Stimulated activated CD4-positive, alpha-beta T cell treated with anti-CD3 and anti-CD28 coated beads, TNF-alpha, amount 100 ng/mL, for 1 hour (primary cell): ENCODE measurements at places on chromosomes 7 and 10.

GRCh38 chr7:123624527-123625183 is 23.0 kb downstream of the ASB15 start:
- peak; percentile 47 for DNase-seq

- no peak for DNase-seq
Measured at GRCh38 chr10:95438781-95439180, 122.4 kb downstream of the SORBS1 start.

GRCh38 chr7:3683546-3684539 is 382.8 kb downstream of the SDK1 start:
- DNase-seq: no peak

- DNase-seq: no peak
Measured at GRCh38 chr7:66296557-66296956, 91.4 kb downstream of the TPST1 start.

DNA sequence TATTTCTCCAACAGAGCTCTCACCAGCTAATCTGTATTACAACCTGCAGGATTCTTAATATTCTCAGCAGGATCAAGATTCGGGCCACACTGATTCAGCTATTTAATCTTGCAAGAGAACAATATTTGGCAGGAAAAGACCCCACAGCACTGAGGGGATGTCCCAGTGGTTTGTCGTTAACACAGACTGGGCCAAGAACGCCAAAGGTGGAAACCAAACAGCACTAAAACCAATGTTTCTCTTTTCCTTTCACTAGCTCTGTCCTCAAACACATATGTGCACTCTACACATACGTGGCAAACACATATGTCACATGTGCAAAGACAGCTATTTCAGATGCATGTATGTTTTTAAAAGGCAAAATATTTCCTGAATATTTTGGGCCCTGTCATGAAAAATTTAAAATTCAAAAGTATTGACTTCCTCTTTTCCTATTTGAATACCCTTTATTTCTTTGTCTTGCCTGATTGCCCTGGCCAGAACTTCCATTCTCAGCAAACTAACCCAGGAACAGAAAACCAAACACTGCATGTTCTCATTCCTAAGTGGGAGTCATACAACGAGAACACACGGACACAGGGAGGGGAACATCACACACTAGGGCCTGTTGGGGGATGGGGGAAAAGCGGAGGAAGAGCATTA is 51.7 kb upstream of the NEBL start:
- DNase-seq: no peak

- DNase-seq: no peak
Measured at GRCh38 chr7:26593393-26593792, 271.0 kb downstream of the SKAP2 start.

DNA sequence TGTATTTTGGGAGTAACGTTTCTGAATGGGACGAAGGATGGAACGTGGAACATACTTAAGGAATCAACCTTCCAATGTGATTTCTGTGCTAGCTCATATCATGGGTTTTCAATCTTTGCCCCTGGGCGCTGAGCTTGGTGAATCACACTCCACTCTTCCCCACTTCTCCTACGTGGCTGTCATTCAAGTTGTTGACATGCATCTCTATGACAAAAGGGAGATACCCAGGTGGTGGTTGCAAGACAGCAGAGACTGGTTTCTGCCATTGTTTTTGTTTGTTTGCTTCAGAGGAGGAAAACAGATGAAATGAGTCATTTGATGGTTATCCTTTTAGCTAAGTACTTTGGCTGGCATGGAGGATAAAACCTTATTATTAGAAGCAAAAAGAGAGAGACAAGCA is 573.9 kb downstream of the GATA3 start:
- no peak for DNase-seq

- DNase-seq: no peak
Measured at GRCh38 chr10:35884657-35885071, 242.6 kb upstream of the FZD8 start.

DNA sequence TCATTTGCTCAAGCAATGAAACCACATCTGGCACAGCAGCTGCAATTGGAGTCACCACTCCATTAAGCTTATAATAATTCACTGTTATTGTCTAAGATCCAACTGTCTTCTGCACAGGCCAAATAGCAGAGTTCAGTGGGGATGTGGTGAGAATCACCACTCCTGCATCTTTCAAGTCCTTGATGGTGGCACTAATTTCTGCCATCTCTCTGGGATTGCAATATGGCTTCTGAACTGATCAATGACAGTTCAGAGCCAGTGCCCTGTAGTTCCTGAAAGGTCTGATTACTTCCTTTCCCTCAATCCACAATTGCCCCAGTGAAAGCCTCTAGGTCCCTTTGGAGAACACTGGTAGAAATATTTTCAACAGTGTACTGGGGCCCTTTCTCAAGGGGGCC is 6.4 kb downstream of the IGFBP1 start:
- no peak for DNase-seq
